ENCODE measurements at places on chromosomes 3 and 15.

DNA sequence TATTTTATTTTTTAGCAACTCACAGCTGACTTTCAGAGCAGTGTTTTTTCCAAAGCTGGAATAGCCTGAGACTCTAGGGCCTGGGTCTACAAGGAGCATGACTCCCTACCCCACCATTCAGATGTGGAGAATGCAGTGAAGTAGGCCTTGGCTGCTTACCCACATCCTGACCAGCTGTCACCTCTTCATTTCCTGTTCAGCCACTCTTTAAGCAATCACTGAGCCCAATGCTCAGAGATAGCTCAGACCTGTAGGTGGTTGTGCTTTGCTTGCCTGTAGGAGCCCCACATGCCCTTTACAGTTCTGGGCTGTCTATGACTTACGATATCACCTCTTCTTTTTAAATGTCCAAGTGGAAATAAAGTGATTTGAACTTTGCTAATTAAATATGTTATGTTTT, 148.1 kb downstream of the NEK11 start:
- DNase-seq = peak; percentile 39

DNA sequence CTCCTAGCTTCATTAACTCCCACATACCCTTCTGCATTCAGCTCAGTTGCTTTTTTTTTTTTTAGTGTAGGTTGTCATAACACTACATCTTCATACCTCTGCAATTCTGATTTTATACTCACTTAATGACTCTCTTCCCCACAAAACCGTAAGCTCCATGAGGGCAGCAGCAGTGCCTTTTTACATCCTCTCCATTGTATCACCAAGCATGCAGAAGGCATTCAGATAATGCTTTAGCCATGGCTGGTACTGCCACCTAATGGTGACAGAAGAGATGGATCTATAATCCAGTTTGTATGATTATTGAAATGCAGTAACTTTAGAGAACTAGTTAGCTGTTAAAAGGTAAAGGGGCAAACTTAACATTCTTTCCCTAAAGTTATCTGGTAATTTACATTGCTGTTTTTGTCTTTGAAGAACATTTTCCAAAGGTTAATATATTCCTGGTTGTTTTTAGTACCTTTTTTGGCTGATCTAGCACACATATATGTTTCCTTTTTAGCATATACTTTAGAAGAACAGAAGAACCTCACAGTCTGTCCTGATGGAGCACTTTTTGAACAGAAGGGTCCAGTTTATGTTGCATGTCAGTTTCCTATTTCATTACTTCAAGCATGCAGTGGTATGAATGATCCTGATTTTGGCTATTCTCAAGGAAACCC, 36.8 kb downstream of the ATP1B3 start:
- peak; percentile 73 for DNase-seq

- no peak for DNase-seq
These were observed 314.7 kb upstream of the CNTN4 start for GRCh38 chr3:1783995-1784394.

- peak; percentile 18 for DNase-seq
These were observed 528 bp downstream of the RBPMS2 start for GRCh38 chr15:64774629-64775493.

- no peak for DNase-seq
These were observed 224.7 kb upstream of the SATB1 start for GRCh38 chr3:18649666-18650363.

- DNase-seq = peak; percentile 10
These were observed 142.0 kb upstream of the PDZRN3 start for GRCh38 chr3:73766599-73767381.

- no peak for DNase-seq
These were observed 22.7 kb upstream of the SH3BP5 start for GRCh38 chr3:15355086-15355485.

DNA sequence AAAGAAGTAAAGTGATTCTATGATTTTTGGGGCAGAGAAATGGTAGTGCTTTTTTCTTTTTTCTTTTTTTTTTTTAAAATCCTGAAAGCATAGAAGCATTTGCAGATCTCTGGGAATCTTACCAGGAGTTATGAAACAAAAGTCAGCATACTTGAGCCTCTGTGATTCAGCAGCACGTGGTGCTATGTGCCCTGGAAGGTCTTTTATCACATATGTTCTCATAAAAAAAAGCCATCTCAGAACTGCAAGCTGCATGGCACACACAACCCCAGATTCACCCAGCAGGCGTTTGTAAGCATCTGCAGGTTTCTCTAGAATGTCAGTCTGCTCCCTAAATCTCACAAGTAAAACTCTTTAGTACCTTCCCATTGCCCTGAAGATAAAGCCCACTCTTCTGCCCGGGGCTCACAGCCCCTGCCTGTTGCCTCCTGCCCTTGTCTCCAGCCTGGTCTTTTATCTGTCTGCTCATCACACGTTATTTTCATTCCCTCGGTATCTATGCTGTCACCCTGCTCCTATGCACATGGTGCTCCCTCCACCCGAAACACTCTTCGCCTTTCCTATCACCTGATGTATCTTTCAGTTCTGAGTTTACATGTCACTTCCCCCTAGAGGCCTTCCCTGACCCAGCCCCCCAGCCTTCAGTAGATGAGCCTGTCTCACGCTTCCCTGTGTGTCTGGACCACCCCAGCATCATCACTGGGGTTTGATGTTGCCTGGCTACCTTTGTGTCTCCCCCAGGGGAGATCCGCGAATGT, 72.4 kb downstream of the CHDH start:
- DNase-seq = peak; percentile 4

- DNase-seq = no peak
These were observed 407.7 kb upstream of the C2CD4B start for GRCh38 chr15:62572797-62573196.

DNA sequence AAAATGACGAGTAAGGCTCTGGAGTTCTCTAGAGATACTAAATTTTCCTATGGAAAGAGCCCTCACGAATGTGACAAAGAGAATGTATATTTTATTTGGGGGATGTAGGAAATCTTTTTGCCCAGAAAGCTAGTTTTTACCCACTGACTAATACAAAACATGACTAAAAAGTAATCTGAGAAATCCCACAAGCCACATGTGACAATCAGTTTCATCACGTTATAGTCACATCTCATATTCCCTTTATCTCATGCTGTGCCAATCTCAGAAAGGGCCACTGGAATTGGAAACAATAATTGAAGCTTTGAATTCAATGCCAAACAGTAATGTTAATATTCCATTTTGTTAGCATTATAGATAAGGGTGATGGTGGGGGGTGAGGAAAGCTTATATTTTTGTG, 509.0 kb upstream of the GOLIM4 start:
- DNase-seq = no peak

DNA sequence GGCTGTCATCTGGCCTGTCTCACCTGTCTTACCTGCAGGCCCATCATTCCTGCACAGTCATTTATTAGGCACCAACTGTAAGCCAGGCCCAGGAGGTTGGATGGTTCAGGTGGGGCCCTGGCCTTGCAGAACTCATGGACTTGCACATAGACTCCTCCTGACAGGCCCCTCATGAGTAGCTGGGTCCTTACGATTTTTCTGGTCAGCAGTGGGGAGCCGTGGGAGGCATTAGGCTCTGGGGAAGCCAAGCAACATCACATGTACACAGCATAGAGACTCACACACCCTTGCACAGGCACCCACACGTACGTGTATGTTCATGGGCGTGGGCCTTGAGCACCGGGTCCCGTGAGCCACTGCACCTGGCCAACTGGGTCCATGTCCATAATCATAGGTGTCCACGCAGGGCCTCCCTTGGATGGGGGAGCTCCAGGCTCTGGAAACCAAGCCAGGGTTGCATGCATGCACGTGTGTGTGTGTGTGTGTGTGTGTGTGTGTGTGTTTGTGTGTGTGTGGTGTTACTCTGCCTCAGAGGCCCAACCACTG, 20.3 kb downstream of the CISH start:
- DNase-seq = no peak

DNA sequence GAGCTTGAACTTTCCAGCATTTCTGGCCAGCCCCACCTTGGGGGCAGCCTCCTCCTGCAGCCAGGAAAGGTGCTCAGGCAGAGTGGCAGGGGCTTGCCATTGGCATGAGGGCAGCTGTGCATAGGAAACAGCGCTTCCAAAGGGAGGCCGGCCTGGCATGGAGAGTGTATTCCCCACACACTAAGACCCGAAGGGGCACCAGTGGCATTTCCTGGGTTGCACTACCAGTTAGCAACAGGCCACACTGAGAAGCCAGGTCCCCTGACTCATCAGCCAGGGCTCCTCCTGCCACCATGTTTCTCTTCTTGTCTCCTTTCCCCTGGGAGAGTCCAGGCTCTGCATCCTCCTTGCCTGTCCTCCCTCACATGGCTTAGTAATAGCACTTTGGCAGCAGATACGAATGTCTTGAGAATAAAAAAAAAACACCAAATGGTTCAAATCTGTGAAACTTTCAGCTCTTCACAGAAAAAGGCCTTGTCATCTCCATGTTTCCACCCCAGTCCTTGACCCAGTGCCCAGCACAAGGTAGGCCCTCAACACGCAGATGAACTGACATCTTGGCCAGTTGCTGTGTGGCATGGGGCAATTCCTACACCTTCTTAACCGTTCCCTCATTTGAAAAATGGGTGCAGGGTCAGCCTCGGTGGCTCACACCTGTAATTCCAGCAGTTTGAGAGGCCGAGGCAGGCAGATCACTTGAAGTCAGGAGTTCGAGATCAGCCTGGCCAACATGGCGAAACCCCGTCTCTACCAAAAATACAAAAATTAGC, 180.4 kb downstream of the SMAD6 start:
- DNase-seq = peak; percentile 94

DNA sequence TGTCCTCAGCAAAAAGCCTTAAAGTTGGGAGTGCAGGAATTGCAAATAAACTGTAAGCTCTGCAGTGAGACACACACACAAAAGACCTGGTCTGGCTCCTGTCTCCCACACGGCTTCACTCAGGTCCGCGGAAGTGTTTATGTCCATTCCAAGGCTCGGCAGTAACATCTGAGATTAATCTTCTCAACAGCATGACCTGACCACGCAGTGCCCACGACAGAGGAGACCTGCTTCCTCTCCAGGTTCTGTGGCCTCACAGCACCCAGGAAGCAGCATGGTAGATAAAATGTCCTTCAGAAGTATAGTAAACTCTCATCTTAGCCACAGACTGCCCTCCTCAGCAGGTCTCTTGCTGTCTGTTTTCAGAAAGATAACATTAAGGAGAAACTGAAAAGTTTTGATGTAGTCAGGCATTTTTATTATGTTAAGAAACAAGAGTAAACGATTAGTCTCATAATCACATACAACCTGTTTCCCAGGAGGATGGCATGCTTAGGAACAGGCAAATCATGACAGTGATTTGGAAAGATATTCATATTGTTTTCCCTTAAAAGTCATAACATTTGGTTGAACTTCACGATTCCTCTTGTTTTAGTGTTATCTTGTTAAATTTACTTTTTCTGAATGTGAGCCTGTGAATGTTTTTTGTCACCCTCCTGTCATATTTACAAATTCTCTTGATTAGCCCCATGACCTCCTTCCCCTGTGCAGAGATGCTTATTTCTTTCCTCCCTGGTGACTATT, 34.6 kb downstream of the CD200R1L start:
- DNase-seq = no peak
